ENCODE measurements at places on chromosomes 7 and 10.

DNA sequence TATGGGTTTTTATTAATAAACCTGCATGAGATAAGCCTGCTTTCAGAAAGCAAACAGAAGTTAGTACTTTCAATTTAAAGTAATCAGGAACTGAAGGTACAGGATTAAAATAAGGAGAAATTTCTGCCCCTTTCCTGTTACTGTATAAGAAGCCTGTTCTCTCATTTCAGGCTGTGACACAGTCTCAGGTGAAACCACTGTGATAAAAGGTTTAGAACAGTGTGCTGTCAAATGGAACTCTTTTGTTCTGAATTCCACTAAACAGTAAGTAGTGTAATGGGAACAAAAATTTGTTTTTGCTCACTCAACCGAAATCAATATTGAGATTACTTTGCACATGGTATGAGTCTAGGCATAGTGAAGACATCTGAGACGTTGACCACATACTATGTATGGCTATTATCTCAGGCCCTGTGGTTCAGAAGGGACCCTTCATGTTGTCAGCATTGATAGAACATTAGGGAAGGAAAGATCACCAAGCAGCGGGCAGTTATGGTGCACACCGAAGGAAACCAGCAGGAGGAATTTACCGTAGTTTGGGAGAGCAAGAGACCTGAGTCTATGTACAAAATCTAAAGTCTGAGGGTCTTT, 14.9 kb downstream of the HEPACAM2 start:
- no peak for DNase-seq

DNA sequence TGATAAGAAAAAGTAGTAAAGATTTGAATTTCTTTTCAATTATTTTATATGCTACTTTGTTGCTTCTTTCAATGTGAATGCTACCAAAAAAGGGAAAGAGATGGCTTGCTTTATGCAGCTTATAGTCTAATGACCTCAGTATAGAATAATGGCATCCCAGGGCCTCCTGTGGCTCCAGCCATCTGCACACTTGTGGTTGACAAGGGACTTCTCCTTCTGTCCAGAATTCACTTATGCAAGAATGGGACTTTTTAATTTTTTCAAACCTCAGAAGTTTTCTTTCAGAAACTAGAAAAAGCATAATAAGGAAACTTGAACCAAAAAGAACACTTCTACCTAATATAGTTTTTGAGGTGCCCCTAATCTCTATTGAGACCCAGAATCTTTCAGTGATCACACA, 310.9 kb downstream of the CTNNA3 start:
- no peak for DNase-seq

GRCh38 chr10:31062856-31063255, 31.2 kb upstream of the ZNF438 start:
- no peak for DNase-seq

DNA sequence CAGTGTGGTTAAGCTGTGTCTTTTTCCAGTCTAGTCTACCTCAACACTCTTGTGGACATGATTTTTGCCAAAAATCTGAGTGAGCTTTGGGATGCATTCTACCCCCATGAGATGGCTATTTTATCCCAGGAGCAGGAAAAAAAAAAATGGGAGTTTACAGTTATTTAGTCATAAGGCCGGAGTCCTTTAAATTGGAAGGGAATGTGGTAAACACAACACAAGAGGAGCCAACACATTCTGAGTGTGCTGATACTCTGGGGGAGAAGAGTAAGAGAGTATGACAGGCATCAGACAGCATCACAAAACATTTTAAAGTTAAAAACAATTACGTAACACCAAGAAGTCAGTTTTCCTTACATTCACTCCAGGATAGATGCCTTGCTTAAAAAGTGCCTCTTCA, 46.1 kb downstream of the C1GALT1 start:
- DNase-seq, result no peak

DNA sequence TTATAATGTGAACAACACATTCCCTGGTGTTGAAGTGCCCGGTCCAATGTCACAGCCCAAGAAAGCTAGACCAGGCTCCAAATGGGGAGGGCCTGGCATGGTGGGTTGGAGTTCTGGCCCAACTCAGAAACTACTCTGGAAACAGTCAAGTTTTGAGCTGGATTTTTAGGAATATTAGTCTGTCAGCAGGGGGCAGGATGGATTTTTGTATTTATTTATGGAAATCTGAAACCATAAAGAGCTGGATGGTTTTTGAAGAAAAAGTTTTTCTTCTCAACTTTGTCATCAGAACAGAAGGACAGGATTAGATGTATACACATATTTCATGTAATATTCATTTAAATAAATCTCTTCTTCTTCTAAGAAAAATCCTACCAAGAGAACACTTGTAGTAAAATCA, 97.5 kb downstream of the POU6F2 start:
- no peak for DNase-seq
